ENCODE measurements at places on chromosomes 1 and 21.

GRCh38 chr21:35506771-35507170 is 457.7 kb upstream of the RUNX1 start:
- no peak for DNase-seq

- DNase-seq, result no peak
Measured at GRCh38 chr1:91557039-91557690, 56.5 kb downstream of the CDC7 start.

GRCh38 chr1:18922319-18922726 is 20.0 kb upstream of the ALDH4A1 start:
- no peak for DNase-seq

DNA sequence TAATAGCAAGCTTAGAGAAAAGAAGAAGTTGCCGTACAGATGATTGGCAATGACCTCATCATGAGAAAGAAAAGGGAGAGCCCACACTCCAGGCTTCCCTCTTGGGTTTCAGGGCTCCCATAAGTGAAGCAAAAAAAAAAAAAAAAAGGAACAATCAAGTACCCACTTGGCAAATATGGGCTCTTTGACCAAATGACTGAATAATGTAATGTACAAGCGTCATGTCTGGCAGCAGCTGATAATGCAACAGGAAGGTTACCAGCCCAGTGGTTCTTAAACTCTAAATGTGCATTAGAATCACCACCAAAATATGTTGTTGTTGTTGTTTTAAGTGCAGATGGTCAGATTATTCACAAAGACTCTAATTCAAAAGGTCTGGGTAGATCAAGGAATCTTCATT is 13.5 kb downstream of the TNFSF4 start:
- no peak for DNase-seq

DNA sequence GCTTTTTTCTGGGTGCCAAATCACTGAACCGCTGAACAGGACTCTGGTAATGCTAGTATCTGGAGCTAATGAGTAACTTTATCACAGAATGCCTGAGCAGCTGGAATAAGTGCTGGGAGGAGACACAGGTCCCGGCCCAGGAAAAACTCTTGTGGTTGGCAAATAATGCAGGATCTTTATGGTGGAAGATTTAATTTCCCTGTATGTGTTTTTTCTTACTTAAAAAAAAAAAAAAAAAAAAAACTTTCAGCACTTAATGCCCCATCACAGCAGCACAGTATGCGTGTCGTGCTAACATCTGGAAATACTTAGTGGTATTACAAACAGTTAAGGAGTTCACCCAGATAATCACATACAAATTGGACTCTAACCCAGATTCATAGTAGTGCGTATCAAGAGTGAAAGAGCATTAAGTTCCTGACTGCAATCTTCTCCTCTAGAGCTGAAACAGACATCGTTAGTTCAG is 220.7 kb downstream of the TOMM20 start:
- DNase-seq, result no peak

DNA sequence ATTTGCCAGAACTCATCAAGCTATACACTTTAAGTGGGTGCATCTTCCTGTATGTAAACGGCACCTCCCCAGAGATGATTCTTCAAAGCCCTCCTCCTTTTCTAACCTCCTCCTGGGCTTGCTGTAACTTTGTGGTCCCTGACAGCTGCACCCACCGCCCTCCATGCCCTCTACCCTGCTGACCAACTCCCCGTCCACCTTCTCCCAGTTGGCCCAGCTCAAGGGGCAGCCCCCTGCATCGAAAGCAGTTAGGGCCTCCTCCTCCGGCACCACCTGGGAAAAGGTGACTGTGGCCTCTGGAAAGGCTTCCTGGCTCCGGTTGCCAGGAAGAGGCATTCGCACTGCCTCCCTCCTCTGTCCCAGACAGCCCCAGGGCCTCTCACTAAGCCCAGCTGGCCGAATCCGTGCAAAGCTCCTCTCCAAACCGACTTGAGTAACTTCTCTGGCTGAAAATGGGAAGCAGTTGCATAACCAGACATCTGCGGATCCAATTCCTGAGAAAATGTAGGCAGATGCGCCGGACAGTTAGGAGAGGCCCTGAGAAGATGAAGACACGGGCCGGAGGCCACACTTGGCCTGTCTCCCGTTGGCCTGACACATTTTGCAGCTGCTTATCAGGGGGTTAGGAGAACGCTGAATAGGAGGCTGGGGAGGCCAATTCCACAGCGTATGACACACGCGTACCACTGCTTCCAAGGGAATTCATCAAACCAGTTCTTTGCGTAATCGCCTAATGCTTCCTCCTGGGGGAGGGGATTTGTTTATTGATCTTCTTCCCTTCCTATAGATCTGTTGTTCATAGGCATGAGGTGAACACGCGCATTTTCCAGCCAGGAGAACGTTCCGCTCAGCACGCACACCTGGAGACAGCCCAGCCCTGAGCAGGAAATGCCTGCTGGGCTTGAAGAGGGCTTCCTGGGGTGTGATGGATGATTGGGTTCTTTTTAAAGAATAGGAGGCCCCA is 48.7 kb upstream of the COL6A2 start:
- DNase-seq, result no peak

- no peak for DNase-seq
Measured at GRCh38 chr1:226054519-226055327, 7.8 kb upstream of the H3-3A start.

DNA sequence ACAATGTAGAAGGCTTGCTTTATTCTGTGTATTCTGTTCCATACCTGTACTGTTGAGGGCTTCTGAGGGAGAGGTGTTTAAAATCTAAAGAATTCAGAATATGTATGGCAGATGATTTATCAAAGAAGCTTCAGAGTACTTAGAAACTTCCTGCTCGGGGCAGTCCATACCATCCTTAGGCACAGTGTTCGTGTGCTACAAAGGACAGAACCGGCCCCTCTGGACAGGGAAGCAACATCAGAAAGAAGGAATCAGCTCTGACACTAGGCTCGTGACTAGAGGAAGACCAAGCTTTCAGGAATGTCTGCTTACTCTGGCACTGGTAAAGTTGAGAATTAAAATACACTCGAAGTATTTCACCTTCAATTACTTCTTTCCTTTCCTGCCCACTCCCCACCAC is 14.1 kb downstream of the SELP start:
- DNase-seq, result no peak

- DNase-seq, result no peak
Measured at GRCh38 chr1:75062111-75062510, 72.1 kb upstream of the LHX8 start.

- DNase-seq, result no peak
Measured at GRCh38 chr1:154996966-154997701, 3.7 kb downstream of the LENEP start.

All from effector memory CD8-positive, alpha-beta T cell (primary cell).